Epithelial cell of alveolus of lung (primary cell): ENCODE measurements at places on chromosomes 1 and 21. TPM values are rescaled to one million over a fixed set of nuclear protein-coding genes. Genes with fewer than 3 reads are reported as not detected.

SUSD4 gene
- 0.13 TPM in 1 of 2 replicates, not detected in the other for total RNA-seq

EIF2D gene
- total RNA-seq: 43.3 and 58.4 TPM in 2 replicates

GBP6 gene
- total RNA-seq: 0.52 TPM in 1 of 2 replicates, not detected in the other

CALML6 gene
- not detected in 2 replicates for total RNA-seq

ZBTB17 gene
- 22.0 and 23.4 TPM in 2 replicates for total RNA-seq

OR2T29 gene
- total RNA-seq: not detected in 2 replicates

HRNR gene
- not detected in 2 replicates for total RNA-seq

HSD3B2 gene
- total RNA-seq: not detected in 2 replicates

ZBED6 gene
- total RNA-seq: 11.4 and 16.0 TPM in 2 replicates

GBP4 gene
- 1.0 TPM in 1 of 2 replicates, not detected in the other for total RNA-seq

SPRR2G gene
- not detected in 2 replicates for total RNA-seq

LHX4 gene
- not detected in 2 replicates for total RNA-seq

C1orf185 gene
- not detected in 2 replicates for total RNA-seq

RASSF5 gene
- total RNA-seq: 1.6 and 1.9 TPM in 2 replicates

KCNJ10 gene
- total RNA-seq: not detected in 2 replicates

TBX19 gene
- 0.26 and 0.96 TPM in 2 replicates for total RNA-seq

AZIN2 gene
- 2.6 and 6.6 TPM in 2 replicates for total RNA-seq

CADM3 gene
- total RNA-seq: 2.2 and 3.2 TPM in 2 replicates

TLCD4 gene
- total RNA-seq: 0.78 and 1.0 TPM in 2 replicates

ESRRG gene
- total RNA-seq: 0.65 and 0.96 TPM in 2 replicates

CA6 gene
- not detected in 2 replicates for total RNA-seq

MPZ gene
- 1.4 and 2.1 TPM in 2 replicates for total RNA-seq

ELAPOR1 gene
- total RNA-seq: 0.13 and 0.48 TPM in 2 replicates

IGSF21 gene
- not detected in 2 replicates for total RNA-seq

LIPI gene
- total RNA-seq: not detected in 2 replicates

OR10Z1 gene
- total RNA-seq: not detected in 2 replicates

NUP210L gene
- total RNA-seq: not detected in 2 replicates

NUCKS1 gene
- total RNA-seq: 99.6 and 109 TPM in 2 replicates

MTARC1 gene
- 1.2 and 4.6 TPM in 2 replicates for total RNA-seq

ATAD3C gene
- 0.13 TPM in 1 of 2 replicates, not detected in the other for total RNA-seq

RIIAD1 gene
- not detected in 2 replicates for total RNA-seq

GAS5 gene
- total RNA-seq: 536 and 1,025 TPM in 2 replicates
